ENCODE measurements at places on chromosomes 6 and 20.

DNA sequence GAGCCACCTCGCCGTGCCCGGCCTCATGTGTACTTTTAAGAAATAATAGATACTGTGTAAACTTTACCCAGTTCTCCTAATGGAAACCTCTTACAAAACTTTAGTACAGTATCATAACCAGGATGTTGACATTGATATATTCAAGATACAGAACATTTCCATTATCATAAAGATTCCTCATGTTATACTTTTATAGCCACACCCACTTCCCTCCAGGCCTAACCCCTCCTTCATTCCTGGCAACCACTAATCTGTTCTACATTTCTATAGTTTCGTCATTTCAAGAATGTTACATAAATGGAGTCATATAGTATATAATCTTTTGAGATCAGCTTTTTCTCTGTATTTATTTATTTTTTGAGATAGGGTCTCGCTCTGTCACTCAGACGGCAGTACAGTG, 52.6 kb upstream of the SALL4 start:
- no peak for DNase-seq

DNA sequence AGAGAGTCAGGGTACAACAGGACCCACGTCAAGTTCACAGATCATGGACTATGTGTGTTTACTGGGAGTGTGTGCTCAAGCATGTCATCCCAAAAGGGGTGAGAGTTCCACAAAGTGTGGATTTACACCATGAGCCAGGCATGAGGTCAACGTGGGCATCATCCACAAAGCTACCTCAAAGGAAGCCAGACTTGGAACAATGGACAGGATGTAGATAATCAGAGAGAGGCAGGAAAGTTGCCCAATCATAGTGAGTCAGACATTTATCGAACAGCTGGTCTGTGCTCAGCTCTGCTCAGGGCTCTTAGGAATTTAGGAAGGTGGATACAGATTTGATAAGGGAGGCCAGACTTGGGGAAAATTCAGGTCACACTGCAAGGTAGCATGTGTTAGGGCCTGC, 317.2 kb upstream of the CDYL start:
- DNase-seq = no peak

DNA sequence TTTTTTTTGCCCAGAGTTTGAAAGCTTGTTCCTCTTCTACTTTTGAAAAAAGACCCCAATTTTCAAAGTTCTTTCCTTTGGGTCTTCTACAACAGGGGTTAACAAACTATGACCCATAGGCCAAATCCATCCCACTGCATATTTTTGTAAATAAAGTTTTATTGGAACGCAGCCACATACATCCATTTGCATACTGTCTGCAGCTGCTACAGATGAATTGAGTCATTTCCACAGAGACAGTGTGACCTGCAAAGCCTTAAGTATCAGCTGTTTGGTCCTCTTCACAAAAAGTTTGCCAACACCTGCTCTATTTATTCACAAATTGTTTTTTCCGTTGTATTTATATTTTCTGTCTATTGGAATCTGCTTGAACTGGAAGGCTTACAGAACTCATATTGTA, 189.2 kb downstream of the TBC1D7 start:
- no peak for DNase-seq

GRCh38 chr20:34369265-34369664, 6.2 kb downstream of the ITCH start:
- DNase-seq = no peak

GRCh38 chr6:87808005-87808757, 106.1 kb upstream of the AKIRIN2 start:
- no peak for DNase-seq

DNA sequence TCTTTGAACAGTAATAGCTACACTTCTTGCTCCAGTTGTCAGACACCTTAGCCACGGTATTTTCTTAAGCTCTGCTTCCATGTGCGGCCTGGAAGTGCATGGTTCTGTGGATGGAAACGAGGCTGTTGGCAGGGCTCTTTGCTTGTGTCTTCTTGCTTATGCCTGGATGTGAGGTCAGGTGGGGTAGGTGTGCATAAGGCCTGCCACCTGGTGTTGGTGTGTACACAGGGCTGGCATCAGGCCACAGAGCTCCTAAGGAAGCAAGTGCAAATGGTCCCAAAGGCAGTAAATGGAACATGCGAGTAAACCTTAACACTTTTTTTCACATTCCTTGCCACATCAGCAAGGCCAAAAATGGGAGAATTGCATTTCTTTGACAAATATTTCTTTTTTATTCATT, 158.1 kb upstream of the GMDS start:
- no peak for DNase-seq

GRCh38 chr6:137978252-137978896, 111.3 kb downstream of the TNFAIP3 start:
- no peak for DNase-seq

DNA sequence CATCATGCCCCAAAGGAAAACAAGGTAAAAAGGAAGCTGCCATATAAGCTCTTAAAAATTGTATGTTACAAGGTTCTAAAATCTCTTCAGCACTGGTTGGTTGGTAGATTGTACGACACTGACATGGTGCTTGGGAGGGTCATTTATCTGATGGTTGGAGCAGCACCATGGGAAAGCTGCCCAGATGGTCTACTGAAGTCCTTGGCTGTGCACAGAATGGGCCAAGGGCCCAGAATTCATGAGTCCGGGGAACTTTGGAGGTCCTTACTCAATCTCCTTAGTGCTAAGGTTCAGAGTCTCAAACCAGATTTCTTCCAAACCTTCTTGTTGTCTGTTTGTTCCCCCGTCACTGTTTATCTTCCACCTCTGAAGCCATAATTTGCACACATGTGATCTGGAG, 314.4 kb downstream of the ESR1 start:
- DNase-seq = no peak

DNA sequence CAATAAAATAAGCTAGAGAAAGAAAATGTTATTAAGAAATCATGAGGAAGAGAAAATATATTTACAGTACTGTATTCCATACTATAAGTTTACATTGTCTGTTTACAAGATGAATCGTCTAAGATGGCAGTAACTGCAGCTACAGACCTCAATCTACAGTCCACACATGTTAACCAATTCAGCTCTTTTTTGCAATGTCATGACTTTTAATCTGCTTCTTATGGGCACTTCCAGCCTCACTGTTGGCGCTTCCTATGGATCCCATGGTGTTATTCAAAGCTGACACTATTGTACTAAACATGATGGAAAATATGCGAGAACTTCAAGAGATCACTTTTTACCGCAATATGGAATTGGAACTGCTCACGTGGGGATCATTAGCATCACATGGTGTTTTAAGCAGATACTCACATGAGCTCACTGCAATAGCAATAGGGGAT, 451.5 kb upstream of the CITED2 start:
- DNase-seq = no peak

DNA sequence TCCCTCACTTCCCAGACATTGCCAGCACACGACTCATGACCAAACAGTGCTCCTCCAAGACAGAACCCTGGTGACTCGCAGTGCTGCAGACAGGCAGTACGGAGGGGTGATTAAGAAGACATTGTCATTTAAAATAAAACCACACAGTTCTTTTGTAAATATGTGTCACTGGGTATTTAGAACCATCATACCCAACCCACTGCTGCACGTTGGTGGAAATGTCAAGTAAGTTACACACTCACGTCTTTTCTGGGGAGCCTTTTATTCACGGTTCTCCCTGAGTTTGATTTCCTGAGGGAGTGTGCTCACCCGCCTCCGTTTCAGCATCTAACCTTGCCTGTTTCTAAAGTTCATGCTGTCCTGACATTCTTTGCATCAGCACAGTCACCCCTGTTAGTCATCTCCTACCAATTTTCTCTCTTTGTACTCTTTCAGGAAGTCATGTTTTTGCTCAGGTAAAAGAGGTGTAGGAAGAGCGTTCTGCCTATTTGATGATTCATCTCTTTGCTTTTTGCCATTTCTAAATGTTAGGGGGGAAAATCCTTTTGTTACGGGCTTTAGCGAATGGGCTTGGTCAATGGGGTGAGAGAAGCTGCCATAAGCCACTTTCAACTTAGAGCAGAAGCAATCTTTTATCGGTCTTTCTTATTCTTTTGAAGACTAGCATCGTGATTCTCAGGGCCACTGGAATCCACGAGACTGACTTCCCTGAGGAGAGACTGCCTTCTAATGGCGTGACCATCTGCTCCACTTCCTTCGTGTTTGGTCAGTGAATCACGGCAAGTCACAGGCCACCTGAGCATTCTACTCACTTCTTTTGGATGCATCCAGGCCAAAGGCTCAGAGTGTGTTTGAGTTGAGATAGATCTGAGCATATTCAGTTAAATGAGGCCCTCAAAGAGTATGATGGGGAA, 512.8 kb upstream of the JARID2 start:
- DNase-seq = peak; percentile 46

DNA sequence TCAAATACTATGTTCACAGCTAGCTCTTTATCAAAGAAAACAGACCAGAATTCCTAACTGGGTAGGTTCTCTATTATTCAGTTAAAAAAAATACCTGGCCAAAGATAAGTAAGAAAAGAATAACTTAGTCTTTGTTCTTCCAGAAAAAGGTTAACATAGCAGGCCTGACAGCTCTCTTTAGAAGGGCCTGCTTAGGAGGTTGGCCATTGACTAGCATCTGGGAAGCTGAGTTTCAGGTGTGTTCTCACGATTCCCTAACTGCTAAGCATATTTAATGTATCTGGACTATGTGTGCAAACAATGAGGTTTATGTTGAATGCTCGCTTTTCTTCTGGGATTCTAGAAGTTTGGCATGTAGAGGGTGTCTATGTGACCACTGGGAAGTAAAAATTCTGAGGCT, 618.9 kb downstream of the HACE1 start:
- DNase-seq = no peak

GRCh38 chr20:9402141-9402540, 112.2 kb upstream of the LAMP5 start:
- no peak for DNase-seq

- no peak for DNase-seq
Observed at GRCh38 chr20:61852268-61853072, 213.2 kb downstream of the TAF4 start.

DNA sequence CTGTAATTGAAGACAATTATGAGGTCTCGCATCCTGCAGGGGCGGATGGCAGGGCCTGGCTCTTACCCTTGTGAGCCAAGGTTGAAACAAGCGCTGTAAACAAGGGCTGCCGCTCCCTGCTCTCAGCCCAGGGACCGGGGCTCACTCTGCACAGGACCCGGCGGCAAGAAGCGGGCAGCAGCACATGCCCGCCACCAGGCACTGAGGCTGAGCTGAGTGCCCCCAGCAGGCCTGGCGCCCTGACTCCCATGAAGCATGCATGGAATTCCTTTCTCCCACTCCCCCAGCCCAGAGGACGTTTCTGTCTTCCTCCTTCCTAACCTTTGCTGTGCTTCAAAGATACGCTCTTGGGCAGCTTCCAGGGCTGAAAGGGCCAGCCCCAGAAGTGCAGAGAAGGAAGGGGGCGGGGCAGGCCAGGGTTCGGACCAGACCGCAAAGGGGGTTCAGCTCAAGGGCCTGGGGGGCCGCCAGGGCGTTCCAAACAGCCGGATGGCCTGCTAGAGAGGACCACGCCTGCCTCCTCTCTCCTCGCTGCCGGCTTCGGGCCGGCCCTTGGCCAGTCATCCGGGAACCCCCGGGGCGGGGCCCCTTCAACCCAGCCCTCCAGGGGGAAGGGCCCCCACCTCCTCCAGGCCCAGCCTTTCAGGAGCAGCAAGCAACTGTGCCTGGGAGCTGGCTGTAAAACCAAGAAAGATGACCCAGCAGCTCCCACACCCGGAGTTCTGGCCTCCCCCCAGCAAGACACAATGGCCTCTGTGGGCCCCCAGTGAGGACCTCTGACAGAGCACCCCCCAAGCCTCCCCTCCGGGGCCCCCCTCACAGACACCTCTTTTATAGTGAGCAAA, 109.9 kb downstream of the NOL4L start:
- DNase-seq = no peak

GRCh38 chr20:50980851-50981713, 22.5 kb downstream of the MOCS3 start:
- DNase-seq = peak; percentile 62

DNA sequence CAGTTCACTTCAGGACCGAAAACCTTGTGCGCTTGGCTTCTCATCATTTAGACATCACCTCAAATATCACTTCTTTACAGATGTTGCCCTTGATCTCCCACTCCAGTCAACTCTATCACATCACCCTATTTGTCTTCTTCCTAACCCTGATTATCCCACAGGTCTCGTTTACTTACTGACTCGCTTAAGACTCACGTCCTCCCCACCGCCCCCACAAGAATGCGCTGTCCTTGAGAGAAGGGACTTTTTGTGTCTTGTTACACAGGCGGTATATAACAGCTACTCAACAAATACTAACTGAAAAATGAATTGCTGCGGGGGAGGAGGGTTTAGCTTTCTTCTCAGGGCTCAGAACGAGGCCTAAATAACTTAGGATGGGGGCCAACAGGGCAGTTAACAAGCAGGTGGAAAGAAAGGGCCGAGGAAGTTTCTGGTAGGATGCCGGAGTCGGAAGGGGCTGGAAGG, 527 bp downstream of the TOMM34 start:
- peak; percentile 74 for DNase-seq

DNA sequence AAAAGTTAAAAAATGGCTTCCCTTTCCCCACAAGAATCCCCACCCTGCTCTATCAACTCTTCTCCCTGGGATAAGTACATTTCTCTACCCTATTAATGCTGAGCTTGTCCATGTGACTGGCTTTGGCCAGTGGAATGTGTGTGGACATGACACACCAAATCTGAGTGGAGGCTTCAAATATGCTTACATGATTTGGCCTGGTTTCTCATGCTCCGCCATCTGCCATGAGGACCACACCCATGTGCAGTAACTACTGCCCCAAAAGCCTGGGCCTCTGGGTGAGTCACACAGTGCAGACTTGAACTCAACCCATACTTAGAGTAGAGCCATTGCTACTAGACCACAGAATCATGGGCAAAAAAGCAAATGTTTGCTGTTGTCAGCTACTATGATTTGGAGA, 65.4 kb downstream of the PRND start:
- no peak for DNase-seq

DNA sequence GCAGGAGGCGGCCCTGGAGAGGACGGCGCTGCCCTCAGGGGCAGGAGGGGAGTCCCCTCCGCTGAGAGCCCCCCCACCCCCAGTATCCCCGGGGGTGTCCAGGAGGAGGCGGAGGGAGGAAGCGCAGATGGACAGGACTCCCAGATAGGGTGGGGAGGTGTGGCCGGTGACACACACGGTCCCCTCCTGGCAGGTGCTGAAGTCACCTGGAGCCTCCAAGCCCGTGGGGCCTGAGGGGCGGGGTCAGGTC, 1.4 kb downstream of the STMN3 start:
- no peak for DNase-seq

DNA sequence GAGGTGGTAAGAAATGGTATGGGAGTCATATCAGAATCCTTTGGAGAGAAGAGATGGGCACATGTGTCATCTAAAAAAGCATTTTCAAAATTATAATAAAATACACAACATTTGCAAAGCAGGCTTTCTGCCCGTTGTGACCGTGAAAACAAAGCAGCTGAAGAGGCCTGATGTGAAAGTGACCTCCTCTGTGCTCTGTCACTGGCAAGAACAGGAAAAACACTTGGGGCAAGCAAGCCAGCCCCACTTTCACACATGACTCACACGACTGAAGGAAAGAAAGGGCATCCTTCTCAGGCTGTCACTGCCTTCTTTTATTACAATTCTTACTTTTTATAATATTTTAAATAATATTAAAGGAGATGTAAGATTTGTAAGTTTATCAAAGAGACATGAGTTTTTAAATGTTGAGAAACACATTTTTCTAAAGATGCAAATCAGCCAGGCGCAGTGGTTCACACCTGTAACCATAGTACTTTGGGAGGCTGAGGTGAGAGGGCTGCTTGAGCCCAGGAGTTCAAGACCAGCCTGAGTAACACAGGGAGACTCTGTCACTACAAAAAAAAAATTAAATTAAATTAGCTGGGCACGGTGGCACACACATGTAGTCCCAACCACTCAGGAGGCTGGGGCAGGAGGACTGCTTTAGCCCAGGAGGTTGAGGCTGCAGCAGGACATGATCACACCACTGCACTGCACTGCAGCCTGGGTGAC, 143.7 kb downstream of the BTBD9 start:
- DNase-seq = no peak
